ENCODE measurements at places on chromosomes 6 and 20.

- peak; percentile 11 for DNase-seq
Measured at GRCh38 chr6:97586344-97586743, 303.3 kb upstream of the MMS22L start.

DNA sequence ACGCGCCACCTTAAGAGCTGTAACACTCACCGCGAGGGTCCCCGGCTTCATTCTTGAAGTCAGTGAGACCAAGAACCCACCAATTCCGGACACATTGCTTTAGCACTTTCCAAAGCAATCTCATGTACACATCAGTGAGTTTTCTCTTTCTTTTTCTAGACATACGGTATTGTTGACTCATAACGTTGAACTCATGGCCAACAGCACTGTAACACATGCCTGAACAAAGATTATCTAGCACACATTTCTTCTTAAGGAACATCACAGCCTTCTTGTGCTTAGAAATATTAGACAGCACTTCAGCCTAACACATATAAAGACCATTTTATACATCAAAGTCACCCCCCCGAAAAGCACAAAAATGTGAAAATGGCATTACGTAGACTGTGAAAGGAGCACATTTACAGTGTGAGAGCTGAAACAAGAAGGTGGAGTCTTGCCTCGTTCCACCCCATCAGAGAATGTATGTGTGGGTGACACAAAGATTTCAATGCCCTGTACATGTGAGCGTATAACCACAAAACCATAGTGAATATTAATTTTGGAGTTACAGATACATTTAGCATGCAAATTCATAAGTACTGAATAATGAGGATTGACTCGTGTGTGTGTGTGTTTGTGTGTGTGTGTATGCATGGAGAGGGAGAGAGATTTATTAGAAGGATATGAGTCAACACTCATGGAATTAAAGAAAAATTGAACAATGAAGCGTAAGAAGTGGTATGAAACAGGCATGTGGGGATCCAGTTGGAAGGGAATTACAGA is 134.1 kb downstream of the FAM83B start:
- DNase-seq, result no peak

DNA sequence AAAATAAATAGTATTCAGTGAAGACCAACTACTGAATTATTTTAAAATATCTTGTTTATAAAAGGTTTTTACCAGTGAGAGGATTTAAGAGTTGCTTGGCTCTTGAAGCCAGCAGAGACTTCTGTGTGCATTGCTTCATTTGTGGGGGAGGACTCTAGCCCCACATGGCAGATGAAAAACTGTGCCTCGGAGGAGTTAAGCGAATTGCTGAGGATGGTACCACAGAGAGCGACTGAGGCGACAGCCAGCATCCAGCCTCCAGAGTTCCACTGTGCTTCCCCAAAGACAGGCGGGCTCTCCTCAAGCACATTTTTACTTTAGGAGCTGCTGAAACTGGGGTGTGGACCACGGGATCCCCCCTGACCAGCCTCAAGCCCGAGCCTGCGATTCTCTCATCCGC is 80.7 kb downstream of the THBS2 start:
- no peak for DNase-seq

- no peak for DNase-seq
Measured at GRCh38 chr20:53020376-53020775, 48.2 kb downstream of the TSHZ2 start.

DNA sequence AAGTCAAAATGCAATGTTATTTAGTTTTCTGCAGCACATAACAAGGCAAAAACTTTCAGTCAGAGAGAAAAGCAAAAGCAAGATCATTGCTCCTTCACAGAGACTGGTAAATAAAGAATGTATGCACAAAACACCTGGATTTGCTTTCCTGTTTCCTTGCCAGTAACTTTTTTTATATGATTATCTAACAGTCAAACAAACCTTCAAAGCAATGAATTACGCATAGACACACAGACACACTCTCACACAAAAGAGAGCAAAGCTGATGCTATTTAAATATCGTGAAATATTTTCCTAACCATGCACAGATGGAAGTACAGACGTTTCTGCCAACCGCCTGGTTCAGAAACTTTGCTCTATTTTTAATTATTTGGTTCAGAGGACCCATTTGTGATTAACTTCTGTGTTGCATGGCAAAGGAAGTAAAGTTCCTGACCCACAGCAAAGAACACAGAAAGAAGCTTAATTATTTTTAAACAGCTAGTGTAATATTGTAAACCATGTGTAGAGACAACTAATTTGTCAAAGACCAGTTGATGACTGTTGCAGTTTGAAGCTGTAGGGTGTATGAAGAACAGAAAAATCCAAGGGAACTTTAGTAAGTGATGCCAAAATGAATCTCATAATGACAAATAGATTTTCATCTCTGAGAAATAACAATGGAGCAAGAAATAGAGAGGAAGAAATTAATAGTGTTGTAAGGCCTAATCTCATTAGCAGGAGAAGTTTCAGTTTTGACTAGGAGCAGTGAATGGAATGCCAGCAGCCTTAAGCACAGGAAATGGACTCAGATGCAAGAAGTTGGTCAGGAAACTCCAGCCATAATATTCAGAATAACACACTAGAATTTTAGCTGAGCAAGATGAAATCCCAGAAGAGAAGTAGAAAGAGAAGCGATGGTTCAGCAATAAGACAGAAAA is 24.1 kb downstream of the ATXN1 start:
- DNase-seq, result no peak

- DNase-seq, result peak; percentile 66
Measured at GRCh38 chr6:44234101-44235025, 11.0 kb downstream of the SLC29A1 start.

- DNase-seq, result no peak
Measured at GRCh38 chr20:21496452-21496851, 17.4 kb downstream of the NKX2-2 start.

DNA sequence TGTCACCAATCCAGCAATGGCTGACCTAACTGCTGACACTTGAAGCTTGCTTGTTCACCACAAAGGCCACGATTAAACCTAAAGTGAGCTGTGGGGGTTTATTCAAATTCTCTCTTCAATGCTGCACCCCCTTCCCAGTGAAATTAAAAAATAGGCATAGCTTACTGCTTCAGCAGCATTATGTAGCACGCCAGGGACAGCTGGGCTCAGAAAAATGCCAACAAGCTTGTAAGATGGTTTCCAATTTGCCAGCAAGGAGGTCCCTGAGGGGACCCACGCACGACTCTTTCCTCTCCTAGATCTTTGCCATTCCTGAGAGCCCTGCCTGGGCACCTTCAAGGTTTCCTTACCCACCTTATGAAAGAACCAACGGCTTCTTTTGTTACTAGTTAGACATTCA is 113.5 kb upstream of the CDH4 start:
- no peak for DNase-seq

DNA sequence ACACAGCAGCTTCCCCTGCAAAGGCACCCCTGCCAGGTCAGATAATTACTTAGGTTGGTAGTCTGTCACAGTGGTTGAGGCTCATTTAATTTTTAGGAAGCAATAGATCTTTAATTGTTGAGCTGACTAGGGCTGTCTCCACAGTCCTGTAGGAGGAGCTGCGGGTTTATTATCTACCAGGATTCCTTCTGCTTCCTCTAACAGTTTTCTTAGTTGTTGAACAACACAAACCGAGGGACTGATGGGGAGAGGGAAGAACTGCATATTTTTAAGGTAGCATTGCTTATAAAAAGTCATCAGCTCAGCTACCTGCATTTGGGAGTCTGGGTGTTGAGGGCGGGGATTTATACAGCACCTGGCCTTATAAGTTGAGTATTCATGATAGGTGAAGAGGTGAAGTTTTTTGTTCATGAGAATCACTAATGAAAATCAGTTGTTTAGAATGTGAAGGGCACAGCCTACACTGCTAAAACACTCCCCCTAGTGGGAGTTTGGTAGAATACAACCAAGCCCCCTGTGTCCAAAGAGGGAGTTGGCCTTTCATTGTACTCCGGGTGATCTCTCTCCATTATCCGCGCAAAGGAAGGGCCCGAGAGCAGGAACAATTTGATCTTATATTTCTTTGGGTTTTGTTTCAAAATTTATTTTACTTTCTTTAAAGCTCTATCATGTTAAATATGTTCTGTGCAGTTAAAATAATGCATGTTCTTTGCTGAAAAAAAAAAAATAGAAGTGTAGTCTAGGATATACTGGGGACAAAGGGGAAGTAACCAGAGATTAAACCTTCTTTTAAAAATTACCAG is 69.6 kb downstream of the SSR1 start:
- peak; percentile 39 for DNase-seq

- no peak for DNase-seq
Measured at GRCh38 chr6:107941199-107941598, 16.8 kb downstream of the SEC63 start.

- DNase-seq, result peak; percentile 64
Measured at GRCh38 chr20:36754656-36755222, 8.8 kb upstream of the NDRG3 start.

GRCh38 chr6:120960761-120961160 is 373.5 kb downstream of the TBC1D32 start:
- DNase-seq, result no peak

DNA sequence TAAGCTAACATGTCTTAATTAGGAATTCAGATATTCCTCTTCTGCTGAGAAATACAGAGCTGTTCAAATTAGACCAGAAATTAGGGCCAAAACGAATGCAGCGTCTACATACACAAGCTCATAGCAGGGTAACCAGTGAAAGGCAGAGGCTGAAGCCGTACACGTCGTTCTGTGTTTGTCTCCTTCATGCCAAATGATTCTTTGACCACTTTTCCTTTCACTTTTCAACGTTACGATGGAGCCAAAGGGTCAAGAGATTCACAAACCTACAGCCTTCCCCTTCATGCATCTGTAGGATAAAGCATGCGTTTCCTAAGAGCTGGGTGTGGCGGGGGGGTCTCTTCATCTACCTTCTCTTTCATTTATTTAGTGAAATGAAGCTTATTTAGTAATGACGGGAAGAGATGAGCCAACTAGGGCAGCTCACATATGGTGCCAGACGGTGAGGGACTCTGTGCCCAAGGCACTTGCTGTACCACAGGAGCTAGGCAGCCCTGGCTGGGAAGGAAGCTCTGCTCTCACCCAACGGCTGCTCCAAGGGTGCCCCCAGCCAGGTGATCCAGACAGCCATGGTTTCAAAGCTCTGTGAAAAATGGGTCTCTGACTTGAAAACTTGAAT is 178.0 kb downstream of the ATXN1 start:
- no peak for DNase-seq

DNA sequence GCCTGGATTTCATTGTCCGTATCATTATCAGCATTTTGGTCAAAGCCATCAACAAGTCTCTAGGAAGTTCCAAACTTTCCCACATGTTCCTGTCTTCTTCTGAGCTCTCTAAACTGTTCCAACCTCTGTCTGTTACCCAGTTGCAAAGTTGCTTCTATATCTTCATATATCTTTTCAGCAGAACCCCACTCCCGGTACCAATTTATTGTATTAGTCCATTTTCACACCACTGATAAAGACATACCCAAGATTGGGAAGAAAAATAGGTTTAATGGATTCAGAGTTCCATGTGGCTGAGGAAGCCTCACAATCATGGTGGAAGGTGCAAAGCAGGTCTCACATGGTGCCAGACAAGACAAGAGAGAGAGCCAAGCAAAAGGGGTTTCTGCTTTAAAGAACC is 293.2 kb downstream of the EPM2A start:
- no peak for DNase-seq

- no peak for DNase-seq
Measured at GRCh38 chr6:88165844-88166492, at the start of gene CNR1. Gene CNR1, minus strand, starts transcription at chr6:88166347. Its CDS starts 21,073 bp downstream, at chr6:88145274.

DNA sequence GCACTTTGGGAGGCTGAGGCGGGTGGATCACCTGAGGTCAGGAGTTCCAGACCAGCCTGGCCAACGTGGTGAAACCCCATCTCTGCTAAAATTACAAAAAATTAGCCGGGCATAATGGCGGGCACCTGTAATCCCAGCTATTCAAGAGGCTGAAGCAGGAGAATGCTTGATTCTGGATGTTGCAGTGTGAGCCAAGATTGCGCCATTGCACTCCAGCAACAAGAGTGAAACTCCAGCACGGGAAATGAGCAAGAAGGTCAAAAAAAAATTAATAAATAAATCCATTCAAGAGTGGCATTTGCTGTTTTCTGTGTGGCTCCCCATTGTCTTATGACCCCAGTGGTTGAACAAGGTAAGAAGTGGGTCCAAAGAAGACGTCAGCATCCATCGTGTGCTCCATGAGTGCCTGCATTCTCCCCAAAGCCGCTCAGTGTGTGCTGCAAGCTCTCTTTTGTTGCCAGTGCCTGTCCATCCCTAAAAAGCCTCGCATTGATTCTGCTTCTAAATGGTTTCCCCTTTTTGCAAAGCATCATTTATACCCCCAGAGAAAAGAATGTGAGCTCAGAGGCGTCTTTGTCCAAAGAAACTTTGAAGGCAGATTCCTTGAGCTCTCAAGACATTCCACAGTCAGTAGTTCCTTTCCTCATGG is 38.8 kb upstream of the MAP3K4 start:
- DNase-seq, result no peak

- no peak for DNase-seq
Measured at GRCh38 chr6:27761391-27761790, 150.8 kb downstream of the OR2B2 start.

DNA sequence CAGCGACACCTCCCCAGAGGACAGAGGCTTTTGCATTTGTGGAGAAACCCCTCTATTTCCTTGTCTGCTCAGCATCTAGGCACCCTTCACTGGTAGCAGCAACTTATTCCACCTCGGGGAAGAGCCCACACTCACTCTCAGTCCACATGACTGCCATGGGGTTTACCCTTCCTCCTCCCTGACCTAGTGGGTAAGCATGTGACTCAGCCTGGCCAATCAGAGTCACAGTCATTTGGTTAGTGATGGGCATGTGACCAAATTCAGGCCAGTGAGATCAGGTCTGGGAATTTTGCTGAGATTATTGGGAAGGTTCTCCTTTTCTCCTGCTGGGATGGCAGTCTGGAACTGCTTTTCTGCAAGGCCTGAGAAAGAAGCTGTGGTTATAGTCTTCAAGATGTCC is 145.7 kb upstream of the PHACTR3 start:
- no peak for DNase-seq

DNA sequence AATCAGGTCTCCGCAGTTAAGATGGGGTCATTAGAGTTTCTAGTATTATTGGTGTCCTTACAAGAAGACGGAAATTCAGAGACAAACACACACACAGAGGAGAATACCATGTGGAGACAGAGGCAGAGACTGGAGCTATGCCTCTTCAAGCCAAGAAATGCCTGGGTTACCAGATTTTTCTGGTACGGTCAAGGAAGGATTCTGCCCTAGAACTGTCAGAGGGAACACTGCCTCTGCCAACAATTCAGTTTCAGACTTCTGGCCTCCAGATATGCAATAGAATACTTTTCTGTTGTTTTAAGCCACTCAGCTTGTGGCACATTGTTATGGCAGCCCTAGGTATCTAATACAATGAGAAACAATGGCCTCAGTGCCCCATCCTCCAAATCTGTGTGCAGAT is 18.9 kb downstream of the TRMT6 start:
- no peak for DNase-seq

DNA sequence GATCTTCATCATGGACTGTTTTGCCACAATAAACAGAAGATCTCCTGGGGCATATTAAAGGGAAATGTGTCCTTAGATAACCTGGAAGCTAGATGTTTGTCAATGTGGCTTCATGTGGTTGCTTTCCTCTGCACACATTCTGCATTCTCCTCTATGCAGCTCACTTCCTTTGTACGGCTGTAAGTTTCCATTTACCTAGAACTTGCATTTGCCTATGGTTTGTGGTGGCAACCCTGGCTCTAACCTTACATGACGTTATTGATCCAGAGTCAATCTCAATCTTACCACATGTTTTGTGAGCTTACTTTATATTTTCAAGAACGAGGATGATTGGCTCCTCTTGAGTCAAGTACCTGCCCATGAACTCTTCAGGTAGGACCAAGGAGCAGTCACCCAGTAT is 863.1 kb downstream of the MAFB start:
- DNase-seq, result no peak

- DNase-seq, result no peak
Measured at GRCh38 chr6:158763434-158764182, 55.6 kb downstream of the EZR start.

Measured in NT2/D1 (cell line).